Uterine smooth muscle cell (primary cell): ENCODE measurements at places on chromosomes 7 and 10. TPM values are rescaled to one million over a fixed set of nuclear protein-coding genes. Genes with fewer than 3 reads are reported as not detected.

Gene NPY
- not detected in 2 replicates for total RNA-seq

Gene TSPAN33
- total RNA-seq: 0.11 and 0.25 TPM in 2 replicates

Gene EBF3
- total RNA-seq: 0.12 and 1.3 TPM in 2 replicates

Gene PARD3
- total RNA-seq: 74.6 and 81.5 TPM in 2 replicates

Gene OPALIN
- not detected in 2 replicates for total RNA-seq

Gene PDE6C
- not detected in 2 replicates for total RNA-seq

Gene SPDYE8
- not detected in 2 replicates for total RNA-seq

Gene LZTS2
- total RNA-seq: 76.6 and 86.4 TPM in 2 replicates

Gene FAM204A
- 54.2 and 84.1 TPM in 2 replicates for total RNA-seq

Gene ADCY1
- total RNA-seq: 0.33 and 0.37 TPM in 2 replicates

Gene NUDT13
- 1.6 and 1.8 TPM in 2 replicates for total RNA-seq

Gene HOXA2
- under 0.01 TPM in 1 of 2 replicates, not detected in the other for total RNA-seq
